ENCODE measurements at places on chromosomes 1 and 21. TPM values are rescaled to one million over a fixed set of nuclear protein-coding genes. Genes with fewer than 3 reads are reported as not detected.

DNA sequence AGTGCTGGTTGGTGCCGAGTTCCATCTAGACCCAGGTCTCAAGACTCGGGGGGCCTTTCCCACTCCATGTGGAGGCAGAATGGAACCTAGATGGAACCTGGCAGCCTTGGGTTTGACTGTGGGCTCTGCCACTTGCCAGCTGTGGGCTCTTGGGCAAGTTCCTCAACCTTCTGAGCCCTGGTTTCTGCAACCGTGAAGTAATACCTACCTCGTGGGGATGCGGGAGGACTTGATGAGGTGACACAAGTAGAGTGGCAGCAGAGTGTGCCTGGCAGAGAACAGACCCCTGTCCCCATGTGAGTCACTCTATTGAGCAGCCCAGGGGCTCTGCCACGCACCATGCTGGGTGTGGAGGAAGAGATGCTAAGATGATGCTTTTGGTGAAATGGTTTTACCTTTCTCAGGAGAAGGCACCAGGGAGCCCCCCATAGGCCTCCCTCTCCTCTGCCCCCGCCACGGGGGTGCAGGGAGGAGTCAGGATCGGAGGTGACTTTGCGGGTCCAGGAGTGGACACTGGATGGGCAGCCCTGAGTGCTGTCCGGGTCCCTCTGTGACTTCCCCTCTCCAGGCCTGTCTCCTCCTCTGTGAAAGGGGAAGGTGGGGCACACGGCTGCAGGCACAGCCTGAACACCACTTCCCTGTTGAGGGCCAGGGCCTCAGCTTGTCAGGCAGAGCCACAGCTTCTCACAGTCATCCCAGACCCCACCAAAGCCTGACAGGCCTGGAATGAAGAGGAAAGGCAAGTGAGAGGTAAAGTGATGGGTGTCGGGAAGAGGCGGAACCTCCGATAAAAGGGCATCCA is 36.7 kb upstream of the EDN2 start:
- no peaks in the 10 kb centered on the region for H3K27me3 ChIP-seq
- peaks cover 8% of the 10 kb centered on the region for H3K4me1 ChIP-seq
- DNase-seq = no peak
- peaks cover 15% of the 10 kb centered on the region for H3K36me3 ChIP-seq
- H3K27ac ChIP-seq = no peak overlapping the region
- H3K4me3 ChIP-seq = no peak overlapping the region

The SEC16B gene
- 6.8 TPM for total RNA-seq

DNA sequence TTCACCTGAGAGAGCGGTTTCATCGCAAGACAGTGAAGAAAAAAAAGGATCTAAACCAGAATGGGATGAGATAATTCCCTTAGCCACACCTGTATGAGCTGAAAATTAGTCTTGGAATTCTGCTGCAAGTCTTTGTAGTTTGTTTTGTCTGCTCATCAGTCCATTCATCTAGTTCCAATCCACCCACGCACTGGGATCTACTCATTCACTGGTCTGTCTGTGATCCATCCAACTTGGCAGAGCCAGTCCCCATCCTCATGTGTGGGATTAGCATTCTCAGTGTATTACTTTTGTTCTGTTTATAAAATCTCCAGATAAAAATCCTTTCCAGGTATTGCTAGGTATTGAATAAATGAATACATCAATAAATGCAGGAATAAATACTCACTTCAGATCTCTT is 266.5 kb upstream of the USP24 start:
- no peak overlapping the region for H3K4me3 ChIP-seq
- H3K27ac ChIP-seq = no peak overlapping the region
- no peak for DNase-seq
- H3K27me3 ChIP-seq = no peaks in the 10 kb centered on the region

GRCh38 chr1:50251702-50252101 is 143.0 kb downstream of the ELAVL4 start:
- H3K27ac ChIP-seq = no peak overlapping the region
- no peaks in the 10 kb centered on the region for H3K36me3 ChIP-seq
- no peaks in the 10 kb centered on the region for H3K4me1 ChIP-seq
- peak; percentile 23 for DNase-seq
- H3K4me3 ChIP-seq = no peak overlapping the region

- no peak overlapping the region for H3K27ac ChIP-seq
- no peak for DNase-seq
- H3K4me1 ChIP-seq = no peaks in the 10 kb centered on the region
- H3K4me3 ChIP-seq = no peak overlapping the region
Measured at GRCh38 chr1:162937716-162938395, 76.9 kb upstream of the CCDC190 start.

DNA sequence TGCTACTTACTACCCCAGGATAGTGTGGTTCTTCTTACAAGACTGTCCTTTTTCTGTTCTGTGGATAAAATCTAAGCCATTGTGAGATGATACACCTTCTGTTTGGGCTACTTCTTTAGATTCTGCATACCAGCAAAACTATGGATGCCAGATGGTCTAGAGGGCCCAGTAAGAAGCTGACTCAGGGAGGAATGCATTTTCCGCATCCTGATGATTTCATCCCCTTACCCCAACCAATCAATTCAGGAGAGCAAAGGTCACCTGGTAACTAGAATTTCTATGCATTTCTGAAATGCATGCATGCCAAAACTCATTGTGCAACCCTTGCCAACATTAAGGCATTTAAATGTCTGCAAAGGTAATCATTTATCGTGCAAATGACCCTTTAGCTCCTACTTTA is 285.7 kb upstream of the ZP4 start:
- H3K36me3 ChIP-seq = no peaks in the 10 kb centered on the region
- DNase-seq = no peak
- no peaks in the 10 kb centered on the region for H3K4me1 ChIP-seq
- no peaks in the 10 kb centered on the region for H3K27me3 ChIP-seq

- no peak overlapping the region for H3K4me3 ChIP-seq
- no peak overlapping the region for H3K27ac ChIP-seq
- no peaks in the 10 kb centered on the region for H3K36me3 ChIP-seq
- H3K4me1 ChIP-seq = no peaks in the 10 kb centered on the region
- H3K27me3 ChIP-seq = no peaks in the 10 kb centered on the region
Measured at GRCh38 chr1:81529014-81529413, 271.7 kb upstream of the ADGRL2 start.

All from upper lobe of left lung (tissue), 6 donors.